ENCODE measurements at places on chromosomes 2 and 18.

DNA sequence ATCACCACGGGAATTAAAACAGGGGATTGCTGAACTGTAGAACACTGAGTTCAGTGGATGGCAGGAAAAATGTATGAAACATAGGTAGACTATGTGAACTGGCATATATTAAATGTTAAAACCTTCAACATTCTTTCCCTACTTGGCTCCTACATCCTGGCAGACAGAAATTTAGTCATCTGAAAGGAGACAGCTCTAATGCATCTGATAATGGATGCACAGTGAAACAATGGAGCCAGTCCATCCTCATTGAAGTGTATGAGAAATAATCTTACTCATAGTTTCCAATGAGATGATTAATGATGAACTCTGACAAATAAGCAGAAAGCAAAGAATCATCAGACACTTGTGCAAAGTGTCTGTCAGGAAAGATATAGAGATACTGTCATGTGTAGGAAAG, 1629.7 kb upstream of the TMEFF2 start:
- DNase-seq = peak; percentile 70

- DNase-seq = no peak
Measured at GRCh38 chr18:39796393-39796792, 2158.6 kb upstream of the PIK3C3 start.

GRCh38 chr18:78860117-78860516, 119.5 kb upstream of the SALL3 start:
- DNase-seq = no peak

- DNase-seq = peak; percentile 51
Measured at GRCh38 chr2:31319406-31320175, 85.6 kb downstream of the EHD3 start.

- no peak for DNase-seq
Measured at GRCh38 chr2:101874069-101874468, 117.7 kb upstream of the IL1R2 start.

DNA sequence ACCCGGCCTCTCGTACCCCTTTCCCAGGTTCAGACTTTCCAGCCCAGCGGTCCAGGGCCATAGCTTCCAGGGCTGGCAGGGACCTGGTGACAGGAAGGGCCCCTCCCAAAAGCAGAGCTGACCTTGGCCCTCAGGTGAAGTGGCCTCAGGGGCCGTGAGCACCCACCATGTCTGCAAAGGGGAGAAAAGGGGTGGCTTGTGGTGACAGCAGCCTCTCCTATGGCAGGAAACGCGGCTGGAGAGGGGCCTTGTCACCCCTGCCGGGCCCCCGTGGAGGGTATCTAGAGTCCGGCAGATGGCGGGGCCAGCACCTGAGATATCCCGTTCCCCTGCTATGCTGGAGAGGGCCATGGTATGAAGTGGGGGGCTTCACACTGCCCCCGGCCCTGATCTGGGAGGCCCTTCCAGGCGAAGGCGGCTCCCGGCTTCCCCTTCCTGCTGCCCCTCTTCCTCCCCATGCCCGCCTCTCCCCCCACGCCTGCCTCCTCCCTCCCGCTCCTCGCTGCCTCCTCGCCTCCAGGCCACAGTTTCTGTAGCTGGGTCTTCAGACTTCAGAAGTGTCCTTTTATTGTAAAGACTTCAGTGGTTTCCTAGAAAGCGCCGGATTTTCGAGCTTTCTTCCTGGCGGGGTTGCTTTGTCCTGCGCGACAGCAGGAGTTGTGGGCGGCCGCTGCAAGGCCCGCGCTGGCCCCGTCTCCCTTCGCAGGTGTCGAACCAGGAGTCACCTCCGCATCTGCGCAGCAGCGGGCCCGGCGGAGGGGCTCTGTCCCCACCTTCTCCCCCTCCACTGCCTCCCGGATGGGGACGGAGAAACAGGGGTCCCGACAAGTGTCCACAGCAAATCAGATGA, 240.5 kb upstream of the MYT1L start:
- DNase-seq = no peak

- no peak for DNase-seq
Measured at GRCh38 chr2:86790134-86790675, 508 bp downstream of the CD8A start.

DNA sequence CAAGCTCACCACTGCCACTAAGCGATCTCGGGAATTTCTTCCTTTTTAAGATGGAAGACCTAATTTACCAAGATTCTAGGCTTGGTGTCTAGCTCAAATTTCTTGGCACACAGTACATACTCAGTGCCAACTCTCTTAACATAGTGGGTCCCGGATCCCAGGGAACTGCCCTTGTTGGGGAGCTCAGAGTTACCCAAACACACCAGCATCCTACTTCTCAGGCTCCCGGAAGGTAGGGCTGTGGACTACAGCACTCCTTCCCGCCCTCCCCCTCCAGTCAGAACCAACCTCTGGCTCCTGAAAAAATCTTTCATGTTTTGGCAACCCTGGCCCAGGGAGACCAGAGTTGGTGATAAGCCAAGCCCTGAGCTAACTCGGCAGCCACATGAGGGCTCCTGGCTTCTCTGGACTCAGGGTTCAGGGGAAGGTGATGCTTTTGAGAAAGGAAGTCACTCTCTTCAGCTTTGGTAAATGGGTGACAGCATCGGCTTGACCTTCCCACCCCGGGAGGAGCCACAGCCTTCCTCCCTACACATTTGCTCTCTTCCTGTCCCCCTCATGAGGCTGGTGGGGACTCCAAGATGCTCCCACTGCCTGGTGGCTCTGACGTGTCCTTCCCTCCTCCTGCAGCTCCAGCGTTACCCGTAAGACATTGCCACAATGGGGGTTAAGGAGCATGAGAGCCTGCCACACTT, 8.8 kb downstream of the ODC1 start:
- no peak for DNase-seq

GRCh38 chr2:182854375-182855105, 11.9 kb downstream of the FRZB start:
- no peak for DNase-seq

DNA sequence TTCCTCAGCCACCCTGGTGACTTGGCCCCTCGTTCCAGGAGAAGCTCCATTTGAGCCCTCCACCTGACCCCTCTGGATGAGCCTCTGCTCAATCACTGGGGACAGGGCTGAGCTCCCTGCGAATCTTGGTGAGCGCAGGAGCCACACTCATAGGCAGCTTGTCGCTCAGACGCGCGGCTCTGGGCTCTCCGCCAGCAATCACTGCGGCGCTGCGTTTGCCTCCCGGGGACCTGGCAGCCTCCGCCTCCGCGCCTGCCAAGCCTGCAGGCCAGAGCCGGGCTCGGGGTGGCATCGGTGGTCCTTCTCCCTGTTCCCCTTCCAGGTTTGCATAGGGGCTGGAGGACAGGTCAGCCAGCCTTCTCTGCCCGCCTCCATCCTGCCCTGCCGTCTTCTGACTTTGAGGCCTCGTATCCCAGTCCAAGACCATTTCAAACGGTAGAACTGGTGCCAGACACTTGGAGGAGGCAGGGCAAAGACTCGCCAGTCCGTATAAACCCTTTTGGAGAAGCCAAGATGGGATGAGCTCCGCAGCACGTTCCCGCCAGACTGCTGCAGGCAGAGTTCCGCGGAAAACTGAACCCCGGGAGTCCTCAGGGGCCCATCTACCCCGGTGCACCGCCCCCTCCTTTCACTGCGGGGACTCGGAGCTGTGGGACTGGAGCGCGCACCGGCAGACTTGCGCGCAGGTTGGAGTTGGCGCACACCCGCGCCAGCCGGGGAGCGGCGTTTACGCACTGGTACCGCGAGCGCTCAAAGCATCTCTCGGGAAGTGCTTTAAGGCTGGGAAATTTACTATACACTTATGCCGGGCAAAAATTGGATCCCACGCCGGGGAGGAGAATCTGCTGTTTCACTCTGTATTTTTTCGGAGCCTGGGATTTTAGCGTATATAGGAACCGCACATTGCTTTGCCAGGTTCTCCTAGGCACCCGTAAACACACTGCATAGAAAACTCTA, 1.1 kb upstream of the TACR1 start:
- peak; percentile 9 for DNase-seq

DNA sequence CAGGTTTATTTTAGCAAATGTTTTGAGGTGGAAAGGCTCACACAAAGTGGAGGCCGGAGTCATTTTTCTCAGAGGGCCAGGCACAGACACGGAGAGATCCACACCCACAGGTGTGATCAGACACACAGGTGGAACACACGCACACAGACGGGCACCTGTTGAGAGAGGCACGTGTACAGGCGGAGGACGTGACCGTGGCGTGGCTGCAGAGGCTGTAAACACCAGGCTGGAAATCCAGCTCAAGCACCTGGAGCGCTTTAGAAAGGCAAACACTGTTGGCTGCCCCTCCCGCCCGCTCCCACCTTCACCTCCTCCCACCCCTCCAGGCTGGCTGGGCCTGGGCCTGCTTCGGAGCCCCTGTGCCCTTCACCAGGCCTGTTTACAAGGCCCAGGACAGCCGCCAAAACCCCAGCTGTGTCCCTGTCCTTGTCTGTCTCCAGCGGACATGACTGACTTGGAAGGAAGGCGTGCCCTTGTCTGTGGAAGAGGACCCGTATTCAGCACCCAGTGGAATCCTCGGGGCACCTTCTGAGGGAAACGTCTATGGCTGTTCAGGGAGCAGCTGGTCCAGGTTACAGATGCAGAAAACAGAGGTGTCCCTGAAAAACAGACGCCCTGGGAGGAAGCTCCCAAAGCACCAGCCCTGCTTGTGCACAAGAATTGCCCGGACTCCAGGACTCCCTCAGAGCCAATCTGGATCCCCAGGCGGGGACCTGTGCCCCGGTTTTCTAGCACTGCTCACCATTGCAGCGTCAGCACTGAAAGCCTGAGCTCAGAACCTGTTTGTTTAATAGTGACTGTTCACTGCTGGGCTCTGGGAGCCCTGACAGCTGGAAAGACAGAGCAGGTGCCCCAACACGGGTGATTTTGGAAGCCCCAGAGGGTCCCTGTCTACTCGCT, 134.3 kb upstream of the HAAO start:
- DNase-seq = no peak

GRCh38 chr2:54336977-54337255, 80.9 kb upstream of the TSPYL6 start:
- DNase-seq = no peak

GRCh38 chr2:221478485-221478863, 93.6 kb downstream of the EPHA4 start:
- peak; percentile 32 for DNase-seq

DNA sequence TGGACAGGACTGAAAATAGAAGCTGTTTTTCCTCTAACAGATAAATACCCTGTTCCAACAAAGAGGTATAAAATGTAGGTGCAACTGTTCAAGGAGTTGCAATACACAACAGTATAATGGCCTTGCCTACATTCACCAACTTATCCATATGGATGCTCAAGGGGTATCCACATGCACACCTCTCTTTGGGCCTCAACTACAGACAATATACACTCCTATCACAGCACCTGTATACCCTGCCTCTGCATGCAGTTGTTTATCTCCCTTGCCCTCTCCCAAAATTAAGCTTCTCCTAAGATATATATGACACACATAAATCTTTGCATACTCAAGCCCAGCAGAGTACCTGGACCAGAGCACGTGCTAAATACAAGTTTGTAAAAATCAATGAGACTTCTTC, 37.3 kb downstream of the DARS1 start:
- DNase-seq = no peak

GRCh38 chr2:81551040-81551634, 1246.6 kb upstream of the LRRTM1 start:
- DNase-seq = no peak

DNA sequence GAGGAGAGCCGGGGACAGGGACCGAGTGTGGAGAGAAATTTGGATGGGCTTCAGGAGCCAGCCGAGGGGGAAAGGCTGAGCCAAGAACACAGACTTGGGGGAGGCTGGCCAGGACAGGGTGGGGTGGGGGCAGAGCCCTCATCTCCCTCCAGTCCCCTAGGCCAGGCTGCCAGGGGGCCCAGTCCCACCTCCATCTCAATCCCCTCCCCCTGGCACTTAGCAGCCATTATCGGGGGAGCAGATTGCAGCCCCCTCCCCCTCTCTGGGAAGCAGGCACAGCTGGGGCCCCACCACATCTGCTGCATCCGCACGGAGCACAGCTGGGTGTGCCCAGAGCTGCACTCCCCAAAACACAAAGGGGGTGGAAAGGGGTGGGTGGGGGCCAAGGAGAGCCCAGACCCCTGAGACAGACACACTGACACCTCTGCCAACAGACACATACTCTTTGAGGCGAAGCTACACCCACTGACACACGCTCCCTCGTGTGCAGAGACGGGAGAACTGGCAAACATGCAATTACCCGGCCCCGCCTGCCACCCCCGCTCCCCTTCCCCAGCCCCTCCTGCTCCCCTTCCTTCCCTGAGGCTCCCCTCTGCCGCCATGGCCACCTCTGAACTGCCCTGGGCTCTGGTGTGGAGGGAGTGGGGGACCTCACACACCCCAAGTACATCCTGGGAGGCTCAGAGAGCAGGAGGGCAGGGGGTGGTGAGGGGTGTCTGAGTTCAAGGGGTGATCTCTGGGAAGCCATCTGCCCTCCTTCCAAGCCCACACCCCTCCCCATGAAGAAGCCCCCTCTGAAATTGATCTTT, 5.1 kb upstream of the ASIC4 start:
- no peak for DNase-seq

DNA sequence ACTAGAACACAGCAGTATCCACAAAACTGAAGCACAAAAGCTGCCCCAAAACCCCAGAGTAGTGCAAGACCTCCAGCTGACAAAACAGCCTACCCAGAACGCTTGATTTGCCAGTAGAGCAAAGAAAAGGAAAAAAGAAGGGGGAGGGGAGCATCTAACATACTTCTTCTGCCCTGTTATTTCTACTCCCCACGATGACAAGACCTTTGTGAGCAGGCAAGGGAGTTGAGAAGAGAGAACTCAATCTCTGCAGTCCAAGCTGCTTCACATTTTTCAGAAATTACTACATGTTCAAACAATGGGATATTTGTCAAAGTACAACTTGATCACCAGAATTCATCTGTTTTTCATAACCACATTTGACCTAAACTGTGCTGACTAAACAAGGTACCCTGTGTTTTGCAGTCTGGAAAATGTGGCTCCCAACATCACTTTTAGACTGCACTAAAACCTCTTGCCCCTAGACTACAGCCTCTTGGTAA, 286.7 kb downstream of the EXOC6B start:
- no peak for DNase-seq

DNA sequence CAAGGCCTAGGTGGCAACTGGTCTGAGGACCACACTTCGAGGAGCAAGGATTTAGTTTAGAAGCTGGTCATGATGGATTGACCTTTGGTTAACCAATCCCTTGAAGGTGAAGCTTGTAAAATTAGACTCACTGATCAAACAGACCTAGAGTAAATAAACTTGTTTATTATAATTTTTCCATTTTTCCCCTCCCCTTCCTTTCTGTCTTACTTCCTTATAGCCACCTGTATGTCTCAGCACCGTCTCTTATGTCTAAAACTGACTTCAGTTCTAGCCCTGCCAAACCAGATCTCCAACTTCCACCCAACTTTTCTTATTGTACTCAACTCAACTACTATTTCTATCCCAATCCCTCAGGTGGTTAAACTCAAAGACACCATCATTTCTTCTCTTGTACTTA, 92.8 kb upstream of the THOC1 start:
- no peak for DNase-seq
